Activated CD4-positive, alpha-beta T cell treated with anti-CD3 and anti-CD28 coated beads for 24 hours (primary cell): ENCODE measurements at places on chromosomes 3 and 15.

- no peak for DNase-seq
These were observed 55.5 kb upstream of the SLCO2A1 start for GRCh38 chr3:134085034-134085775.

DNA sequence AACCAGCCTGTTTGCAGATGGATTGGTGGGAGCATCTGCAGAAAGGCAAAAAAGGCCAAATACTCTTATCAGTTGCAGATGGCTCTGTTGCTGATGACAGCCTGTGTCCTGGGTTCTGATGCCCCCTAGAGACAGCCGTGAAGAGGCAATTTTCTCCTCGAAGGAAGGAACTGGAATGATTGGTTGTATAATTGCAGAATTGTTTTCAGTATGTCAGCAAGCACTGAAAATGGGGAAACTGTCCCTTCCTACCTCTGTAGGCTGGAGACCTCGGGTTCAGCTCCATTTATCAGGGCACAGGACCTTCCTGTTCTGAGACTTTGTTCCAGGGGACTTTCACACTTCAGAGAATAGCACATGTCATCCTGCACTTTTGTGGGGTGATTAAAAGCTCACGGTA lies 103.0 kb downstream of the PGPEP1L start:
- no peak for DNase-seq

DNA sequence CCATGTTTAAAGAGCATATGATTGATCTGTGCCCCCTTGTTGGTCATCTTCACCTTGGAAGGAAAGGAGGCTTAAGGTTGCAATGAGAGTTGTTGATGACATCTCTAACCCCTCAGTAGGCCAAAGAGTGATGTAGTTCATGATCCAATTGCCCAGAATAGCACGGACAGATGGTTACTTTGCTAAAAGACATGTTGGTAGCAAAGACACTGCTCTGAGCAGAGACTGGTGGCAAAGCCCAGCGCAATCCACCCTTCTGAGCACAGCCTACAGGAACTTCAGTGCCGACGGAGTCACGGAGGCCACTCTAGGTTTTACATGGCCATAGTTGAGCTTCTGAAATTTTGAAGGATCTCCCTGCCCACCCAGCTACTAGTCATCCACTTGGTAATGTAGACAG lies 21.8 kb downstream of the FBXO45 start:
- DNase-seq, result no peak

DNA sequence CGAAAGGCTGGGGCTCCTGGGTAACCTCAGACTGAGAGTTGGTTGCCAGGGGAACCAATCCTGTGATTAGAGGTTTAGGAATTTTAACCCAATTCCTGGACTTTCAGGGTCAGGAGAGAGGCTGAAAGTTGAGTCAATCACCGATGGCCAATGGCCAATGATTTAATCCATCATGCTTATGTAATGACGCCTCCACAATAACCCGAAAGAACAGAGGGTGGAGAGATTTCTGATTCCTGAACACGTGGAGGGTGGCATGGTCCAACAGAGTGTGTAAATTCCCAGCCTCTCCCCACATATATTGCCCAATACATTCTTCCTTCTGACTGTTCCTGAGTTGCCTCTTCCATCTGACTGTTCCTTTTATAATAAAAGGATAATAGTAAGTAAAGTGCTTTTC lies 137.2 kb upstream of the CBLB start:
- DNase-seq, result no peak

DNA sequence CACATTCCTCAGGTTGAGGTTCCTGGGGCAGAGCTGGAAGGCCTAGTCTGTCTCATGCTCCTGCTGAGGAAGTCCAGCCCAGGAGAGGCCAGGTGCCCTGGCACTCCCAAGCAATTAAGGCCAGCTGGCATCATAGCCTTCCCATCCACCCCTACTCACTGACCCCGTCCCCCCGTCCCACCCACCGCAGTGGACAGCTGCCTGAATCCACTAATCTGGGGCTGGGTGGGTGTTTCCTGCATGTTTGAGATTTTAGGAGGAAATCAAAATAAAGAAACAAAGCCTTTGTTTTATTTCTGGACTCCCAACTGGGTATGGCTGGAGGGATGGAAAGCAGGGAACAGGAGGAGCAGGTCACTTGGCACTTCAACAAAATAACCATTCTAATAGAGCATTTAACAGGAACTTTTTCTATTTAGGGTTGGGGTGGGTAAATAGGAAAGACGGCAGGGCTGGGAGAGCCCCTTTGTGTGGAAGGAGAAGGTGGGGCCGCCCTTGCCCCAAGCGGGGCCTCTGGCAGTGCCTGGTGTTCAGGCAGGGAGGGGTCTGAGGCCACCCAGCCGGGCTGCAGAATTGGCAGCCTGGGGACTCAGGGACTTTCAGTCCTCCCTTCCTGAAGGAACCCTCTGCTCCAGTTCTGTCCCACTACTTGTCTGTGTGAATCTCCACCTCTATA lies 8.5 kb downstream of the MRAS start:
- no peak for DNase-seq

DNA sequence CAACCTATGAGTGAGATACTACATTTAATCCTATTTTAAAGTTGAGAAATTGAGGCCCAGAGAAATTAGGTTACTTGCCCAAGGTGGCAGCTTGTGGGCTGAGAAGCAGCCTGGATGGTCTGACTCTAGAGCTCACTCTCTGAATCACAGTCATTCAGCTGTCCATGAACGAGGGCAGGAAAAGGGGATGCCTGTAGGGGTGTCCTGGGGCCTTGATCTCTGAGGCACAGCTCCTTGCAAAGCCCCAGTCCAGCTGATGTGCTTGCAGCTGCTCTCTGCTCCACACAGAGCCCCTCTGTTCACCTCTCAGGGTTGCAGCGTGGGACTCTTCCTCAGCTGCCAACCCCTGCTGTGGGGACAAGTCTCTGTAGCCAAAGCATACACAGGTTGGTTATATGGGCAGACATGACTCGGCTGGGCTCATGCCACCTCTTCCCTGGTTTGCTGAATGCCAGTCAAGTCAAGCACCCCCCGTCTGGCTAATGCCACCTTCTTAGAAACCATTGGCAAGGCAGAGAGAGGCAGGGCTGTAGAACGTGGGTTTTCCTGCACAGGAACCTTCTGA lies 56.8 kb downstream of the GASK1A start:
- DNase-seq, result no peak

DNA sequence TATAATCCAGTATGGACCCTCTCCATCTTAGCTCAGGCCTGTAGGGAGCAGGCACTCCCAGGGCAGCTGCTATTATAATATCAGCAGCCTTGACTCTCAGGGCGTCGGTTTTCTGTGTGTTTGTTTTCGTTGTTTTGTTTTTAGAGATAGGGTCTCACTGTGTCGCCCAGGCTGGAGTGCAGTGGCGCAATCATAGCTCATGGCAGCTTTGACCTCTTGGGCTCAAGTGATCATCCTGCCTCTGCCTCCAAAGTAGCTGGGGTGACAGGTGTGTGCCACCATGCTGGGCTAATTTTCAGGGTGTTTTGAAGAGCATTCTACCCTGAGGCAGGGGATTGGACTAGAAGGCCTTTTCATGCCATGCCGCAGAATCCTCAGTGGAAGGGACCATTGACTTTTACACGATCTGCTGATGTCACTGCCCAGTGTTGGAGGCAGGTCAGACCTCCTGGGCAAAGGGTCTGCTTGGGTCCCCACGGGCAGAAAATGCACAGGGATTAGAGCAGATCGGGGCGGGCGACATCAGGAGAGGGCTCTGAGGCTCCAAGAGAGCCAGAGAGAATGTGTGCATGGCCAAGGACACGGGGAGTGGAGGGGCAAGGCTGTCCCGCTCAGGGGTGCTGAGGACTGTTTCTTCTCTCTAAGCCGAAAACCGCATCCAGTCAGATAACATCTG lies 7.8 kb downstream of the MELTF start:
- no peak for DNase-seq

DNA sequence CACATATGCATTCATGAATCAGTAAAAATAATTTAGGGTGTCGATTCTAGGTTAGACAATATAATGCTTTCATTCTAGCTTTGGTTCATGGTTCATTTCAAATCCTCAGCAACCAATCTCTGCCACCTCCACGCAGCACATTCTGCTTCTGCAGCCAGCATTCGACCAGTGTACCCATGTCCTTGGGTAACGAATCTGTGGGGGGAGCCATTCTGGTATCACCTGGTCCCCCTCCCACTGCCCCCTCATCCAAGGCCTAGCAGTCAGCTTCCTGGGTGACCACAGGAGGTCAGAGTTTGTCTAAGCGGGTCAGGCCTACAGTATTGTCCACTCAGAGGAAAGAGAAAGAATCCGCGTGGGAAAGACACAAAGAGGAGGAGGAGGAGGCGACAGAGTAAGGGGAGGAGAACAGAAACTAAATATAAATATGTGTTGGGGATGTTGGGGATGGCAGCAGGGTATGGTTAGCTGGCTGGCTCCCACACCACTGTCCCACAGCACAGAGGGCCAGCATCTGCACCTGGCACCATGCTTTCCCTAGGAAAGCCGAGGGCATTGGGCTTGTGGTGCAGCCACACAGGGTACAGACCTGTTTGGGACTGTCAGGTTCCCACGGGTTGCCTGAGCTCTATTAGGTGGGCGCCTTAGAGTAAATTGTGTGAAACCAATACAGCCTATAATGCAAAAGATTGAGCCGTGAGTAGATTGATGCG lies 12.1 kb downstream of the PAK6 start:
- no peak for DNase-seq

- no peak for DNase-seq
These were observed 134.2 kb downstream of the LIPC start for GRCh38 chr15:58566029-58566428.

- DNase-seq, result no peak
These were observed 93.1 kb downstream of the STAG1 start for GRCh38 chr3:136658946-136659682.

- no peak for DNase-seq
These were observed 128.4 kb upstream of the TP63 start for GRCh38 chr3:189502676-189503257.

GRCh38 chr3:188220097-188220788 lies 66.3 kb downstream of the LPP start:
- no peak for DNase-seq

- no peak for DNase-seq
These were observed 183.9 kb downstream of the ARRDC4 start for GRCh38 chr15:98144388-98144787.

- DNase-seq, result no peak
These were observed 871 bp downstream of the MAP1A start for GRCh38 chr15:43518197-43518761.

GRCh38 chr15:89781891-89782618 lies 5.9 kb downstream of the MESP2 start:
- DNase-seq, result no peak

DNA sequence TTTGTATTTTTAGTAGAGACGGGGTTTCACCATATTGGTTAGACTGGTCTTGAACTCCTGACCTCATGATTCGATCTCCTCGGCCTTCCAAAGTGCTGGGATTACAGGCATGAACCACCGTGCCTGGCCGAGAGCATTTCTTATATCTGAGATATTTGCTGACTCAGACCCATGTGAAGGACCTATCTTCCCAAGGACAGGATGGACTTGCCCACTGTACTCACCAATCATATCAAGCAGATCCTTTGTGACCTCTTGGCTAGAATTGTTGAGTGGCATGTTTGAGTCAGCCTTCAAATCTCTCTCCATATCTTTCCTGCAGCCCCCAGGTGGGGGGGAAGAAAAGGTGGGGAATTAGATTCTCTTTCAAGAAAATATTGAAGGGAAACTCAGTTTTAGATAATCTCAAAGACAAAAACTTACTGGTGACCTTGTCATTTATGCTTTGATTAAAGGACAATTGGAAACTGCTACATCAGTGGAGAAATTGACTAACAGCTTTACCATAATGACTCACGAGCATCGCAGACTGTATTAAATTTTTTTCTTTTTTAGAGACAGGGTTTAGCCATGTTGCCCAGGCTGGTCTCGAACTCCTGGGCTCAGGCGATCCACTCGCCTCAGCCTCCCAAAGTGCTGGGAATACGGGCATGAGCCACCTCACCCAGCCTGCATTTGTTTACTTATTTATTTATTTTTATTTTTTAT lies 3.1 kb downstream of the C3orf62 start:
- no peak for DNase-seq

DNA sequence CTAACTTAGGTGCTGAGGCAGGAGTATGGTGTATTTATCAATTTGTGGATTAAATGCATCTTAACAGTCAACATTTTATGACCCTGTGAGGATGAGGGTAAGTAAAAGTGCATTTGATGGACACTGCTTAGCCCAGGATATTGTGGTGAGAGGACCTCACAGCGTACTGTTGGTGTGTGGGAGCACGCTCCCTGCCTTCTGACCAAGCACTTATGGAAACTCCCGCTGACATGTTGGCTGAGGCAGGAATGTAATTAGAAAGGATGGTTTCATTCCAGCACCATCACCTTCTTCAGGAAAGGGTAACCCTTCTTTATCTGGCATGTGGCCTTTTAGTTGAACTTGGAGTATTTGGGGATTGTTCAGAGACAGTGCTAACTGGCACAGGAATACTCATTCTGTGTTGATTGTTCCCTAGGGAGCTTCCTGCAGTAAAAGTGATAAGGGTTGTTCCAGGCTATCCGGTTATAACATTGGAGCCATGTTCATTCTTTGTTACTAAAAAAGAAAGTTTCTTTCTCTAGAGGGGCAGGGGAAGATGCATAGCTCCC lies 11.7 kb upstream of the FSTL1 start:
- DNase-seq, result no peak

DNA sequence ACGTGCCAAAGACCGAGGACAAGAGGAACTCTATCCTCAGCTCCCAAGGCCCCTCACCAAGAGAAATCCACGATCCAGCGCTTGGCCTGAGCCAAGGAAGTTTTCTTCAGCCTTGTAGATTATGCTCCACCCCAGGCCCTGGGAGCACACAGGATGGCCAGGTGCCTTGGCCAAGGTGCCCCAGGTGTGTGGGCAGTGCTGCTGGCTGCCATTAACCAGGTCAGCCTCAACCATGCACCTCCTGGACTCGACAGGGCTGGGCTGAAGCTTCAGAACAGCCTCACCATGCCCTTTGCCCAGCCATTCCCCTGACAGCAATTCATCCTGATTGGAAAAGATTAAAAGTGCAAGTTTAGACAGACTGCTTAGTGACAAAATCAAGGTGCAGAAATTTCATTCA lies 10.9 kb upstream of the MESP1 start:
- no peak for DNase-seq

- no peak for DNase-seq
These were observed 135.1 kb upstream of the UBP1 start for GRCh38 chr3:33575311-33575710.

- no peak for DNase-seq
These were observed 29.9 kb downstream of the CGNL1 start for GRCh38 chr15:57406062-57406772.
